ENCODE measurements at places on chromosomes 11 and 22.

GRCh38 chr11:70732023-70732880, 333.9 kb downstream of the CTTN start:
- no peak for DNase-seq

GRCh38 chr11:15700456-15700855, 585.7 kb downstream of the INSC start:
- DNase-seq, result no peak

GRCh38 chr11:12066056-12066798, 44.2 kb upstream of the MICAL2 start:
- DNase-seq, result peak; percentile 83

DNA sequence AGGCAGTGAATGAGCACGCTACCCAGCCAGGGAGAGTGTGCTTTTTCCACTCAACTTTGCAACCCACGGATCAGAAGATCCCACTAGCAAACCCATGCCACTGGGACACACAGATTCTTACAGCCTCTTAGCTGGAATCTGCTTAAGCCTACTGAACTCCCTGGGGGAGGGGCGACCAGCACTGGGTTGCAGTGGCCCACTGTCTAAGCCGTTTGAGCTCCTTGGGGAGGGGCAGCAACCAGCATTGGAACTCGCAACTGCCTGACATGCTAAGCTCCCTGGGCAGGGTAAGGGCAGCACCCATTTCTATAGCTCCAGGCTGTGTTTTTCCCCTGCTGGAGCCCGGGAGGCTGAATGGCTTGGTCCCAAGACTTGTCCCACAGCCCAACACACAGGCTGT, 99.6 kb downstream of the FAM168A start:
- no peak for DNase-seq

GRCh38 chr22:45235101-45235777, 5.5 kb downstream of the KIAA0930 start:
- no peak for DNase-seq
